Ascending aorta (tissue), 2 donors: ENCODE measurements at places on chromosomes 7 and 10. TPM values are rescaled to one million over a fixed set of nuclear protein-coding genes. Genes with fewer than 3 reads are reported as not detected.

DNA sequence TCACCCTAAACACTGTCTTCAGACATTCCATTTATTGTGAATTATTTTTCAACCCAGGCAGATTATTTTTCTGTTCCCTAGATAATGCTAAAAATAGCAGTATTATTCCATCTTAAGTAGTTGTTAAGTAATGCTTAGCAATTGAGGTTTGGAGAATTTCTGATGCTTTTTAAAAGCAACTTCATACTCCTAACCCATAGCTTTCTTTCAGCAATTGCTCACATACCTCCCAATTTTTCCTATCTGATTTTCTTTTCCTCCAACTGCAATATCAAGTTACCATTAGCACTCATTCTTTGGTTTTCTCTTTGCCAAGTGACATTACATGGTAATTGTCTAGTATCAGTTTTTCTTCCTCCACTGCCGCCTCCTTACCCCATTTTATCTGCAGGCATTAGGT, 104.7 kb downstream of the GPR85 start:
- no peaks in the 10 kb centered on the region for H3K27me3 ChIP-seq
- H3K4me1 ChIP-seq: peaks cover under 1% of the 10 kb centered on the region
- no peak overlapping the region for H3K27ac ChIP-seq
- no peaks in the 10 kb centered on the region for H3K36me3 ChIP-seq

- no peaks in the 10 kb centered on the region for H3K4me1 ChIP-seq
- H3K27ac ChIP-seq: no peak overlapping the region
- no peaks in the 10 kb centered on the region for H3K36me3 ChIP-seq
Observed at GRCh38 chr7:69736126-69736810, 138.0 kb downstream of the AUTS2 start.

DNA sequence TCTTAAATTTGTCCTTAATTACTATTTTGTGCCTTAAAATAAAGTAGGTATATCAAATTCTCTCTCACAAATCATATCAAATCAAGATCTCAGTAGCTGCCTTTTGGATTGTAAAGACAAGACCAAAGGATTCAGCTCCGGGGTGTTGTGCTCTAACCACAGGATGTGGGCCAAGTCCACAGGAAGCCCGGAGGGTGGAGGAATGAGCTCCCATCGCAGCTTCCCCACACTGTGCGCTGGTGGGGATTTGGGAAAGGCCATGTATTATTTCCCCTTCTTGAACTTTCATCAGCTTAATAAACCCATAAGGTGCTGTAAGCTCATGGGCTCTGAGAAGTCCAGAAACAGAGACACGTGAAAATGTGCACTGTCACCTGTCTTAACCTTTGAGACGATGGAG, 241.6 kb upstream of the TCERG1L start:
- no peaks in the 10 kb centered on the region for H3K27me3 ChIP-seq
- no peaks in the 10 kb centered on the region for H3K4me1 ChIP-seq

DNA sequence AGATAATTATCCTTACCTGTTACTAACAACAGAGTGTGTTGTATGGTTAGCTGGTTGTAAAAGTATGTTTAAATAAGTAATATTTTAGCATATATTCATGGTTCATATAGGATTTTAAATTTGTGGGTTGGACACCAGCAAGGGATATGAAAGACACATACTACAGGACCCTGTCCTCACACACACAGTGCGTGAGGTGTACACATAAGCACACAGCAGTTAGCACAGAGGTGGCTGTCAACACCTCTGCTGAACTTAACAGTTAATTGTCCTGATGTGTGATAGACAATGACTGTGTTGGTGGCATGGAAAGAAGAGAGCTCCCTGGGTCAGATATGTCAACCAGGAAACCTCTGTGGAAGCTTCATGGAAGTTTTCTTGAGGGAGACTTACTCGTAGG, 23.3 kb upstream of the NUP42 start:
- H3K36me3 ChIP-seq: peaks cover 36% of the 10 kb centered on the region
- H3K4me1 ChIP-seq: no peaks in the 10 kb centered on the region
- H3K27me3 ChIP-seq: no peaks in the 10 kb centered on the region
- DNase-seq: no peak
- H3K27ac ChIP-seq: no peak overlapping the region

DNA sequence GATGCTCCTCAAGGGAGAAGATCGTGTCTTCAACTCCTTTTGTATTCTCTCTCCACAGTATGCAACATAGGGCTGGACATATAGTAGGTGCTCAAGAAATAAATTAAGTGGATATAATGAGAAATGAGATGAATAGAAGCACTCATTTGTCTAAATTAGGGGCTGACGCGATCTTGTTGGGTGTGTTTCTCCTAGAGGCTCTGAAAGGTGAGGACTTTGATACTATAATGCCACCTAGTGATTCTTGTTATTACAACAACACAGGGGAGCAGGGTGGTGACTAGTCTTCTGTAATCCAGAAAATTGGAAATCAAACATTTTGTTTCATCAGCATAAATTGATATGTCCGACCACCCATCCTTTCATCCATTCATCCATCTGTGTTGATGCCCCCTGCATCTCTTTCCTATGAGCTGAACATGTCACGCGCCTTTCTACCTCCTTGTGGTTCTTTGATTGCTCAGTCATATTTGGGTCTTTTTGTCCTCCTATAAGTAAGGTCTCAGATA, 3.5 kb upstream of the CFAP58 start:
- no peaks in the 10 kb centered on the region for H3K36me3 ChIP-seq
- H3K27me3 ChIP-seq: no peaks in the 10 kb centered on the region
- peak overlapping the region; percentile 54 for H3K27ac ChIP-seq
- peaks cover 12% of the 10 kb centered on the region for H3K4me1 ChIP-seq

DNA sequence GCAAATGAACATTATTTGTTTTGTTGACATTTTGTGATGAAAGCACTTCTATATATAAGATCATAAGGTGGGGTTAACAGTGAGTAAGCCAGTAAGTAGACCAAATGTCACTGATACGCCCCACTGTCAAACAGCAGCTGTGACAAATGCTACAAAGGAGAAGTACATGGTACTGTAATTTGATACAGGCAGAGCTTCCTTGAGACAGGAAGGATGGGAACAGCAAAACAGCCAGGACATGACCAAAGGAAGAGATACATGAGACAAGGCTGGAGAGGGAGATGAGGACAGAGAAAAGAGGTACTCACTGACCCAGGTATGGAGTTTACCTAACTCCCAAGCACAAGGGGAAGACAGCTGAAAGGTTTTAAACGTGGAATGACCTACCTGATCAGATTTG, 127.0 kb downstream of the SRPK2 start:
- H3K27ac ChIP-seq: no peak overlapping the region
- H3K36me3 ChIP-seq: no peaks in the 10 kb centered on the region
- H3K4me3 ChIP-seq: no peak overlapping the region
- DNase-seq: no peak
- no peaks in the 10 kb centered on the region for H3K27me3 ChIP-seq

DNA sequence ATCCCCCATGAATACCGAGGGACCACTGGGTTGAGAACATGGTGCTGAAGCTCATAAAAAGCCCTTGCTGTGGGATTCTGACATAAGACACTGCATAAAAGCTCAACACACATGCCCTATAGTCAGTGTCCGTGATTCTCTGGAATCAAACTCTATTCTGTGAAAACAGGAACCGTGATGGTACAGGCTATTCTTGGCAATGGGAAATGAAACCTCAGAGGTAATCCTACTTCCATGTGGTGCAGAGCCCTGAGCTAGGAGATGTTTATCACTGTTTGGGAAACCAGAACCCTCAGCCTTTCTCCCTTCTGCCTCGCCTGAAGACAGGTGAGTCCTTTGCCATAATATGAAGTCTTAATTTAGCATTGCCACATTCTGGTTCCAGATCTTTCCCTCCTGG, 80.8 kb upstream of the PRSS1 start:
- no peak overlapping the region for H3K27ac ChIP-seq
- H3K27me3 ChIP-seq: no peaks in the 10 kb centered on the region
- no peak for DNase-seq
- no peaks in the 10 kb centered on the region for H3K4me1 ChIP-seq
- H3K4me3 ChIP-seq: no peak overlapping the region

The AKR1C4 gene
- not detected for total RNA-seq
